NCI-H774 (cell line): ENCODE measurements at places on chromosomes 6 and 20.

DNA sequence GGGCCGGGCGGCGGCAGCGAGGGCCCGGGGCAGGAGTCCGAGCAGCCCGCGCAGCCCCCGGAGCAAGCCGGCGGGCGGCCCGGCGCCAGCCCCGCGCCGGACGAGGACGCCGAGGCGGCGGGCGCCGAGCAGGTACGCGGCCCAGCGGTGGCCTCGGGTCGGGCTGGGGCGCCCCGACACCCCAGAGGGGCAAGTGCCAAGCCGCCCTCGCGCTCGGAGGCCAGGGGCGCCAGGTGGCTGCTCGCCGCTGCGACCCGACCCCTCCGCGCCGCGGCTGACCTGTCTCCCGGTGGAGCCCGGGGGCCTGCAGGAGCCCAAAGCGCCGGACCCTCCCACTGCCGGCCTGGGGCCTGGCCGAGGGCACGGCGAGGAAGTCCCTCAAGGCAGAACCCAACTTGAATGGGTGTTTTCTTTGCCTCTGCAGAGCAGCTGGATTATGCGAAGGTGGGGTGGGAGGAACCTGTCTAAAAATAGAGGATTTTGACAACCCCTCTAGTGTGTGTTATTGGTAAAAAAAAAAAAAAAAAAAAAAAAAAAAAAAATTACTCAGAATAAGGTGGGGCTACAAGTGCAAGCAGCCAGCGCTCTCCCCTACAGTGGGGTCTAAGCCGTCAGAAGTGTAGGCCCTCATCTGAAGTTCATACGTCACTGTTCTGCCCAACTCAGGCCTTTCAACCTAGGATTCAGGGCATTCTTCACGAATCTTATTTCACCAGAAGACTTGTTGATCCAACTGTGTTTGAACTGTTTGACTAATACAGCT, 609 bp downstream of the OGFRL1 start:
- DNase-seq = peak; percentile 25

- DNase-seq = no peak
Observed at GRCh38 chr20:33237989-33238388, 2.2 kb downstream of the BPIFA1 start.

- no peak for DNase-seq
Observed at GRCh38 chr6:111589366-111589765, 16.3 kb downstream of the TRAF3IP2 start.

- no peak for DNase-seq
Observed at GRCh38 chr6:24796616-24797290, 2.0 kb downstream of the ARMH2 start.

DNA sequence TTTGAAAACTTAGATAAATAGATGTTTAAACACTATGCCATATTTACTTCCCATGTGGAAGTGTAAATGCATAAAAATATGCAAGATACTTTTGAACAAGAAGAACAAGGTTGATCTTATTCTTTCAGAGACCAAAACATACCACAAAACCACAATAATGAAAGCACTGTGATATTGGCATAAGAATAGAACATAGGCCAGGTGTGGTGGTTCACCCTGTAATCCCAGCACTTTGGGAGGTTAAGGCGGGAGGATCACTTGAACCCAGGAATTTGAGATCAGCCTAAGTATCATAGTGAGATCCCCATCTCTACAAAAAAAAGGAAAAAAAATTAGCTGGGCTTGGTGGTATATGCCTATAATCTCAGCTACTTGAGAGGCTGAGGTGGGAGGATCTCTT, 66.5 kb downstream of the KCNS1 start:
- no peak for DNase-seq
